ENCODE measurements at places on chromosomes 5 and 9. TPM values are rescaled to one million over a fixed set of nuclear protein-coding genes. Genes with fewer than 3 reads are reported as not detected.

Gene SPINK1
- polyA plus RNA-seq: 234 TPM

DNA sequence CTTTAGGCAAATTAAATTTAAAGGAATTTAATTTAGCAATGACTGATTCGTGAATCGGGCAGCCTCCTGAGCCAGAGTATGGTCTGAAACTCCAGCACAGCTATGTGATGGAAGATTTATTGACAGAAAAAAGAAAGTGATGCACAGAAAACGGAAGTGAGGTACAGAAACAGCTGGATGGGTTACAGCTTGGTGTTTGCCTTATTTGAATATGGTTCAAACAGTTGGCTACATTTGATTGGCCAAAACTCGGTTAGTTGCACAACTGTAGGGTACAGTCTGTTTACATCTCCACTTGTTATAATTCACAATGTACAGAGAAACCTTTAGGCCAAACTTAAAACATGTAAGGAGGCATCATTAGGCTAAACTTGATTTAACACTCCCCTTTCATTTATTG, 1716.1 kb upstream of the C9orf72 start:
- H3K4me1 ChIP-seq: no peaks in the 10 kb centered on the region
- DNase-seq: no peak
- H3K27ac ChIP-seq: no peak overlapping the region
- no peaks in the 10 kb centered on the region for H3K27me3 ChIP-seq

Gene DDX46
- 11.3 TPM for polyA plus RNA-seq

DNA sequence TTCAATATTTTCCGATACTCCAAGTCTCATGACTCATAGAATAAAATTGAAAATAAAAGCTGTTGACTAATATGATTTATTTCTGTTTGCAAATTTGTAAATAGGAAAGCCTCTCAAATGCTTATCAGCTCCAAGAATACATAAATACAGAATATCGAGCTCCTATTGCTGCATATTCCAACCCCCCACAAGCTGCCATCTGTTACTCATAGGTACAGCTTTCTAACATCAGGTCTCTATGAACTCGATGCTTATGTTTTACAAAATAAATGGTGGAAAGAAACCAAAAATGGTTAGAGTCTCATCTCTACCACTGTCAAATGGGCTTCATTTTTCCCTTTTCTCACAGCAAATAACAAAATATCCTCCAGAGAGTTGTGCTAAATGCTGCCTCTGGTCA, 631.6 kb upstream of the CDH18 start:
- no peaks in the 10 kb centered on the region for H3K27me3 ChIP-seq
- H3K4me3 ChIP-seq: no peak overlapping the region
- no peak for DNase-seq
- H3K27ac ChIP-seq: no peak overlapping the region
- H3K4me1 ChIP-seq: no peaks in the 10 kb centered on the region

Gene C9orf72
- 5.6 TPM for polyA plus RNA-seq

DNA sequence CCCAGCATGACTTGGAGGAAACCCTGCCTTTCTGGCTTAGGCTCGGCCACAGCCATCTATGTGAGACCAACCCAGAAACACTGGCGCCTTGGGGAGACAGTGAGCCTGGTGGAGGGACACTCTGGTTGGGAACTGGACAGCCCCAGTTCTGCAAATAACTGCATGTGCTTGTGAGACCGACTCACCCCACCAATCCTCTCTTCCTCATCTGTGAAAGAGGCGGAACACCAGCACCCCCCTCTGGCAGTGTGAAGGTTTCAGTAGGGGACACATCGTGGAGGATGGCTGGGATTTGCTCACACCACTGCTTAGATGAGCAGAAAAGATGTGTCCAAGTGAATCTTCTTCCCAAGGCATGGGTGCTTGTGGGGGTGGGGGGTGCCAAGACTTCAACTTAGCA, 43.4 kb upstream of the N4BP3 start:
- H3K4me1 ChIP-seq: no peaks in the 10 kb centered on the region
- no peak overlapping the region for H3K4me3 ChIP-seq
- H3K27ac ChIP-seq: no peak overlapping the region
- DNase-seq: no peak
- no peaks in the 10 kb centered on the region for H3K27me3 ChIP-seq
- no peaks in the 10 kb centered on the region for H3K36me3 ChIP-seq

DNA sequence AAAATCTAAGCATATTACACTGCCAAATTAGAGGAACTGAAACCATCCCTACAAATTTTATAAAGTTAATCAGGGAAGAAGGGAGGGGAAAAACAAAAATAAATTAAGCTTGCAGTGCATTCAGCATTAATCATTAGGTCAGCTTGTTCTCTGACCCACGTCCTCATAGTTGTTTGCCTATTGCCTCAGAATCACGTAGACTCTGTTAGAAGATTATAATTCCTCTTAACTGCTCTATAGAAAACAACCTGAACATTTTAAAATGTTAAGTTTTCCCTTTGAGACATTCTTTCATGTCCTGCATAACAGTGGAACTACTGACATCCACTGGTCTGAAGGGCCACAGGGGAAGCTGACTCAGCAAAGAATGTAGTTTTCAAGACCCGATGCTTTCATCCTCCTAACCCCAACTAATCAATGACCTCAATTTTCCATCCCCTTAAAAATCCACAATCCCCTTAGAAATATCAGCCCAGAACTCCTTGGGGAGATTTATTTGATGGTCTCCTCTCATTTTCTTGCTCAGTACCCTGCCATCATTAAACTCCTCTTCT, 112.4 kb downstream of the FBXO4 start:
- H3K4me1 ChIP-seq: no peaks in the 10 kb centered on the region
- no peaks in the 10 kb centered on the region for H3K27me3 ChIP-seq
- H3K27ac ChIP-seq: no peak overlapping the region
- no peaks in the 10 kb centered on the region for H3K36me3 ChIP-seq
- no peak overlapping the region for H3K4me3 ChIP-seq

Gene KLF9
- polyA plus RNA-seq: 23.5 TPM

DNA sequence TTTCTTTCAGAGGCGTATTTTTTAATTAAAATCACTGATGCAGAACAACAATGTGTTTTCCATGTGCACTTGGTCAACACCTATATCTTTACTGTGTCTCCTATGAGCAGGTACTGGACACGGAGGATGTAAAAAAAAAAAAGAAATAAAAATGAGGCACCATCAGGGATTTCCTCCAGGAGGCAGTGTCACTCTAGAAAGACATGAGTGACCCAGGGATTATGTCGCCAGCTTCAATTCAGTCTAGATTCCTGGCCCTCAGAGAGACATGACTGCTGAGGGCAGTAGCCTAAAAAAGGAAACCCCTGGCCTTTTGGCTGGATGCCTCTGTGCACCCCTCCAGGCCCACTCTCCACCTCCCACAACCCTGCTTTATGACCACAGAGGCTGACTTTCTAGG, 18.3 kb upstream of the IL33 start:
- no peak overlapping the region for H3K4me3 ChIP-seq
- no peak overlapping the region for H3K27ac ChIP-seq
- H3K36me3 ChIP-seq: no peaks in the 10 kb centered on the region
- no peaks in the 10 kb centered on the region for H3K27me3 ChIP-seq
- peak; percentile 19 for DNase-seq

GRCh38 chr9:82146677-82147076, 158.1 kb downstream of the SPATA31D1 start:
- no peaks in the 10 kb centered on the region for H3K27me3 ChIP-seq
- peaks cover 7% of the 10 kb centered on the region for H3K4me1 ChIP-seq
- no peak overlapping the region for H3K4me3 ChIP-seq
- no peak for DNase-seq

GRCh38 chr5:169003721-169004541, 297.0 kb downstream of the SLIT3 start:
- no peaks in the 10 kb centered on the region for H3K36me3 ChIP-seq
- H3K27ac ChIP-seq: no peak overlapping the region
- DNase-seq: no peak
- peaks cover 5% of the 10 kb centered on the region for H3K4me1 ChIP-seq

- H3K4me3 ChIP-seq: peak overlapping the region; percentile 46
- H3K27ac ChIP-seq: no peak overlapping the region
- H3K4me1 ChIP-seq: peaks cover 5% of the 10 kb centered on the region
- peaks cover 79% of the 10 kb centered on the region for H3K27me3 ChIP-seq
Observed at GRCh38 chr5:51378448-51379330, 4.6 kb upstream of the ISL1 start.

Gene PHYHD1
- 122 TPM for polyA plus RNA-seq

Gene SHROOM1
- 7.8 TPM for polyA plus RNA-seq

Gene PLAC8L1
- not detected for polyA plus RNA-seq

DNA sequence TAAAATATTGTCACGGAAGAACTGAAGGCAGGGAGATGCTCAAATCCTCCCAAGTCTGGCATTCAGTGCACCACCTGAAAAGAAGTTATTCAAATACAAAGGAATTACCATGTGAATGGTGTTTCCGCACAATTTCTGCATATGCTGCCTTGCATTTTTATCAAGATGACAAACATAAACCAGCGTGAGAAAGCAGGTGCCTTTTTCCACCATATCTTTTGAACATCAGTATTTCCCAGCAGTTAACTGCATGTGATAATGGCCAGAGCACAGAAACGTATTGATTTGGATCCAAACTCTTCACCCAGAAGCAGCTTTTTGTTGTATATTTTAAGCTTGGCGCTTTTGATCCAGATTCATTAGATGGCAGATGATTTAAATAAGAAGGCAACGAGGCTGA, 808.0 kb downstream of the TLE1 start:
- H3K27me3 ChIP-seq: no peaks in the 10 kb centered on the region
- no peak overlapping the region for H3K27ac ChIP-seq
- no peaks in the 10 kb centered on the region for H3K4me1 ChIP-seq
- no peaks in the 10 kb centered on the region for H3K36me3 ChIP-seq
- H3K4me3 ChIP-seq: no peak overlapping the region

Data from kidney (tissue), 22 donors.